Lower lobe of right lung (tissue), 2 donors: ENCODE measurements at places on chromosomes 1 and 21.

GRCh38 chr1:230633469-230633868 is 8.8 kb upstream of the COG2 start:
- H3K27ac ChIP-seq: no peak overlapping the region
- H3K4me3 ChIP-seq: no peak overlapping the region
- DNase-seq: no peak

DNA sequence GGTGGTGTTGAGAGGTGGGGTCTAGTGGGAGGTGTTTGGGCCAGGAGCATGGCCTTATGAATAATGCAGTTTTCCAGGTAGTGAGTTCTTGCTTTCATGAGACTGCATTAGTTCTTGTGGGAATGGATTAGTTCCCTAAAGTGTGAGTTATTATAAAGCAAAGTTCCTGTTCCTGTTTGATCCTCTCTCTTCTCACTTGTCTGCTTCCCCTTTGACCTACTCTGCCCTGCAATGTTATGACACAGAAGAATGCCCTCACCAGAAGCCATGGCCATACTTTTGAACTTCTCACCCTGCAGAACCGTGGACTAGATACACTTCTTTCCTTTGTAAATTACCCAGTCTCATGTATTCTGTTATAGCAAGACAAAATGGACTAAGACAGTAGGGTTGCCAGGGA is 53.6 kb downstream of the MAP3K7CL start:
- no peak overlapping the region for H3K4me3 ChIP-seq
- no peak overlapping the region for H3K27ac ChIP-seq

DNA sequence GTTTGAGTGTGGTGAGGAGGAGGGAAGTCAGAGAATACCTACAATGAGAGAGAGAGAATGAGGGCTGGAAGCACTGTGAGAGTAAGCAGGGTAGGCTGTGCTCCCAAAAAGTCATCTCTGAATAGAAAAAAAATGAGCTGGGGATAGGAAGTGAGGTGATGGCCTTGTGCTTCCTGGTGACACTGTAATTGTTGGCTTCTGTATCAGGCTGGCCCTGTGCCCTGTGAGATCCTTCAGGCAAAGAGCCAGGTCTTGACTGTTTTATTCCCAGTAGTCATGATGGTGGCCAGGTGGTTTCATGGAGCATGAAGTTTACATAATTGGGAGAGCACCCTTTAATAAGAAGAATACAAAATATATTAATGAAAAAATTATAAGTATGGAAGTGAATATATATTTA is 20.4 kb upstream of the SPATA6 start:
- no peaks in the 10 kb centered on the region for H3K27me3 ChIP-seq
- no peak for DNase-seq
- no peak overlapping the region for H3K27ac ChIP-seq

DNA sequence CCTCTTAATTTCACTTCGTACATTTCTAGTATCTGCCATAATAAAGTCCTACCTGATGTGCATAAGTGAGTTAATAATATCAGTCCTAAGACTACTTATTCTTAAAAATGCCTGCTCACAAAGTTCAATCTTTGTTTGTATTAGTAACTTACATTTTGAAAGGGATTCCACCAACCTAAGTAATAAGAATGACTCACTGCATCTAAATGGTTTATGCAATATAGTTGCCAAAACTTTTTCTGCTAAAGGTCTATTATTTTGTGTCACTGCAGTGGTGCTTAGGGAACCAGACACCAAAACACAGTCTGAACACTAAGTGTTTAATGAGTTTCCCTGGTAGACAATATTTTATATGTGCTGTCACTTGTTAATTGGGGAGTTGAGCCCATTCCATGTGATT is 1.8 kb downstream of the ZNF669 start:
- peaks cover 5% of the 10 kb centered on the region for H3K4me1 ChIP-seq
- no peak for DNase-seq
- no peak overlapping the region for H3K4me3 ChIP-seq
- no peak overlapping the region for H3K27ac ChIP-seq

DNA sequence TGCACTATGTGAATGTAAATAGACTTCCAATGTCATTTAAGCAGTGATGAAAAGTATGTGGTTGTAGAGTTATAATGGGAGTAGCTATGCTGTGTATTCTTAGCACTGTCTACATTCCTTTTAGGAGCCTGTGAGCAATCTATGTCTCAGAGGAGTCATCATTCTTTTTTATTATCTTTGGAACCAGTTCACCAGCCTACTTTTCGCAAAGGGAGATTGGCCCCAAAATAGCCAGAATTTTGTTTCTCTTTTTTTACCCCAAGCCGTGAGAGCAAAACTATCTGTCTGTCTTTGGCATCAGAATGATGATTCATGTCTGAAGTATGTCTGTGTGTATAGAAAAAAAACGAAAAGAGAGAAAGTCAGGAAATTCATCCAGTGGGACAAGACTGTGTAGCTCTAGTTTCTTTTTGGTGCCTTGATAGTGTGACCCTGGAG is 44.2 kb downstream of the OSBPL9 start:
- H3K27me3 ChIP-seq: no peaks in the 10 kb centered on the region
- peaks cover 21% of the 10 kb centered on the region for H3K4me1 ChIP-seq
- H3K36me3 ChIP-seq: no peaks in the 10 kb centered on the region
- DNase-seq: no peak
- H3K4me3 ChIP-seq: no peak overlapping the region
